ENCODE measurements at places on chromosomes 7 and 10.

DNA sequence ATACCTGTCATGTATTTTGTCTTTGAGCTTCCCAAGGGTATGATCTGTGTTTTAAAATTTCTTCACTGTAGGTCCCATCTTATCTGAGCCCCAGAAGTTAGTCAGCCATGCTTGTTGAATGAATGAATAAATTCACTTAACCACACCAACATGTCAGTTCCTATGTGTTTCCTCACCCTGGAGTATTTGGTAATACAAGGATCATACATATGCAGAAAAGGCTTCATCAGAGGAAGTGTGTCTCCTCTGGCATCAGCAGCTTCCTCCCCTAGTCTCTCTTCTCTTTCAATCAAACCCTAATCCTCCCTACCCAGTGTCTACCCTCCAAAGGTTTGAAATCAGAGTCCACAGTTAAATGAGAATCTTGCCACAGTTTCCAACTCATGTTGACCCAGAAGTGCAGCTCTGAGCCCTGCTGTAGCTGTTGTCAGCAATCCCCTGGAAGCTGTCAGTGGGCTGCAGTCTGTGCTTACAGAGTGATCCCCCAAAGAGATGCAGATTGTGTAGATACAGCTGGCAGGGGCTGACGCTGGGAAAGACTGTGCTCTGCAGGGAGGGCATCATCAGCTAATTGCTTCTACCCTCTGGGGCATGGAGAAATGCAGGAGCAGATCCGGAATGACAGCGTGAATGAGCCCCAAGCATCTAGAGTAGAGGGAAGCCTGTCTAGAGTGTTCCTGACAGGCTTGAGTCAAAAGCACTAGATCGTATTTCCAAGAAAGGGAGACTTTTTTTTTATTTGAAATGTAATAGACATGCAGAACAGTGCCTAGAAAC, 105.0 kb upstream of the WDR11 start:
- no peak for DNase-seq

GRCh38 chr7:38872202-38872601, 36.8 kb downstream of the VPS41 start:
- DNase-seq, result no peak

GRCh38 chr7:8226501-8226900, 35.5 kb downstream of the ICA1 start:
- DNase-seq, result no peak

- DNase-seq, result no peak
Measured at GRCh38 chr7:96823274-96823673, 113.6 kb upstream of the SEM1 start.

- DNase-seq, result no peak
Measured at GRCh38 chr7:28920424-28920823, 37.7 kb downstream of the TRIL start.

DNA sequence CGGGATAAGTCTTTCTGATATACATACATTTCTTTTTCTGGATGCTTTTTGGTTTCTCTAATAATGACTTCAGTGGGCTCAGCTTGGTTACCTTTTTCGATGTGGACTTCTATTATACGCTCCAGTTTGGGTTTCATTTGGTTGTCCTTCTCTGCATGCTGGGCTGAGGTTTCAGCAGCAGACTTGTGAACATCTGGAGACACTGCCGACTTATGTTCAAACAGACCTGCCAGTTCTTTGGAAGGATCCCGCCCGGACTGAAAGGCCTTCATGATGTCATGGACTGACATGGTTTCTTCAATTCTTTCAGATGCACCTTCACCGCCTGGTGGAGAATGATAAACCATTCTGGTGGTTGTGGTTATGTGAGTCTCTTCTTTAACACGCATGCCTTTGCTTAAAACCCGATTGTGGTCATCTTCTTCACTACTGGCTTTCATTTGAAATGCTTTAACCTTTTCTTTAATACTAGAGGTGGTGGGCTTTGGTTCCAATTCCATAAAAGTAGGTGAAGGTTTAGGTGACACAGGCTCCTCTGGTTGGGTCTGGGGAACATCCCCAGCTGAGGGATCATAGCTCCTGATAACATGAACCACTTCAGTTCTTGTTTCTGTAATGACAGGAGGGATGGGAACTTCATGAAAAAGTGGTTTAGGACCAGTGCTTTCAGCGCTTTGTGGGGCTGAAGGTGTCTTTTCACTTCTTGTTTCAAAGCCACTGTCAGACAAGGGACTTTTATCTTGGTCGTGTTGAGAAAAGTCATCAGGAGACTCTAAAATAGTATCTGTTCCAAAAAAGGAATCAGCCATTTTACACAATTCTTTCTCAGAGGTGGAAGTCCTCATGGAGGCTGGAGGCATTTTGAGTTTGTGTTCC, 167.7 kb upstream of the CCDC6 start:
- no peak for DNase-seq

- DNase-seq, result no peak
Measured at GRCh38 chr7:104791080-104791479, 222.9 kb upstream of the KMT2E start.

DNA sequence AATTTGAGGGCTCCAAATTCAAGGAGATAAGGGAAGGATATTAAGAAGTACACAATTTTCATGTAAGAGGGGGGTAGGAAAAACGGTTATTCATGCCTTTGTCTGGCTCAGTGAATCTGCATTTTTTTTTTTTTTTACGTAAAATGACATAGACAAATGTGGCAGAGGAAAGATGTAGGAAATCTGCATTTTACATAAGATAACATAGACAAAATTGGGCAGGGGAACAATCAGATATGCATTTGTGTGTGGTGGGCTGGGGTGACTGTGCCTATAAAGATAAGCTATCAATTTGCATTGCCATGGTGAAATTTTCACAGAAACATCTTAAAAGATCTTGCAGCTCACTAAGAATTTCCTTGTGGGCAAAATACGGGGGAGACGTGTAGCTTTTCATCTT, 92.7 kb upstream of the GPR141 start:
- no peak for DNase-seq

Measured in AG08395 (cell line).